ENCODE measurements at places on chromosomes 7 and 10.
A peak's percentile ranks its signal among the peaks of the same experiment; 100 is the strongest.

GRCh38 chr10:43748560-43748959 lies 99.9 kb upstream of the ZNF32 start:
- no peak for DNase-seq

DNA sequence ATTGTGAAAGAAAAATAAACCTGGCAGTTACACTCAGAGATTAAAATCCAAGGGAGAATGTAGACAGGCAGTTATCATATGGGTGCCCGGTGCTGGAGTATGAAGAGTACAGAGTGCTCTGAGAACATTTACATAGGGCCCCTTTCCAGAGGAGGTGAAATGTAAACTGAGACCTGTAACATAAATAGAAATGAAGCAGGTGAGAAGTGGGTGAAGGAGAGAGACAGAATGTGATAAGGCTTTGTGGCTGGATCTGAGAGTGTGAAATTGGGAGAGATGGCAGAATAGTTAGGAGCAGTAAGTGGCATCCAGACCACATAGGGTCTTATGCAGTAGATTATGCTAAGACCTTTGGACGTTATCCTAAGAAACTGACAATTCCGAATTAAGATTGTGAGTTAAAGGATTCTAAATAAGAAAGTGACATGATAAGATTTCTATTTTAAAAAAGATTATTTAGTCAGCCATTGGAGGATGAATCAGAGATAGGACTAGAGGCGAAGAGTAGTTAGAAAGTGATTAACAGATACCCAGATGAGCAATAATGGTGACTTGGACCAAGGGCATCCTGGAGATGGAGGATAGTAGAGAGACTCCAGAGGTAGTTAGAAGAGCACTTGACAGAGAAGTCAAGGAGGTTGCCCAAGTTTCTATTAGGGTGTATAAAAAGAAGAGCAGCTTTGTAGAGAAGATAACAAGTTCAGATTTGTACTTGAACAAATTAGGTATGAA lies 36.7 kb downstream of the DNAH11 start:
- DNase-seq, result no peak

- no peak for DNase-seq
Observed at GRCh38 chr7:92695308-92696261, 105.4 kb upstream of the FAM133B start.

- no peak for DNase-seq
Observed at GRCh38 chr10:33236916-33237315, 97.6 kb downstream of the NRP1 start.

- no peak for DNase-seq
Observed at GRCh38 chr10:75487087-75487754, 55.8 kb downstream of the LRMDA start.

- no peak for DNase-seq
Observed at GRCh38 chr7:14332155-14332554, 342.7 kb upstream of the ETV1 start.

GRCh38 chr10:132458586-132459300 lies 61.7 kb downstream of the PWWP2B start:
- peak; percentile 81 for DNase-seq

DNA sequence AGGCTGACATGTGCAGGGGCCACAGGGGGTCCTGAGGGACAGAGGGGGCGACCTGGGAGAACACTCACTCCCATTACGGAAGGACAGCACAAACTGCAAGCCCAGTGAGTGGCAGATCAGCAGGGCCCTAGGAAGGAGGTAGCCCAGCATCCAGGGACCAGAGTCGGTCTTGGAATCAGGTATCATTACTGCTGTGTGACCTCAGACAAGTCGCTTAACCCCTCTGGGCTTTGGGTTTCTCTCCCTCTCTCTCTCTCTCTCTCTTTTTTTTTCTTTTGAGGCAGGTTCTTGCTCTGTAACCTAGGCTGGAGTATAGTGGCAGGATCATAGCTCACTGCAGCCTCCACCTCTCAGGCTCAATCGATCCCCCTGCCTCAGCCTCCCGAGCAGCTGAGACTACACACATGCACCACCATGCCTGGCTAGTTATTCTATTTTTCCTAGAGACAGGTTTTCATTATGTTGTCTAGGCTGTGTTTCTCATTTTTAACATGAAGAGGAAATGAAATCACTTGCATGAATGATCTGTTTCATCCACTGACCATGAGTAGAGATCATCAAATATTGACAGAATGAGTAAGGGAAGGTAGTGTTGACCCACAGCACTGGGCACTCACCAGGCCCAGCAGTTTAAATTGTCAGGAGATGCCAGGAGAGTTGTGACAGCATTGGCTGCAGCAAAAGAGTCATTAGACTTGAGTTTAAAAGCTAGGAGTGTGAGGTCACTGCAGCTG lies 49.4 kb downstream of the BUB3 start:
- DNase-seq, result no peak

DNA sequence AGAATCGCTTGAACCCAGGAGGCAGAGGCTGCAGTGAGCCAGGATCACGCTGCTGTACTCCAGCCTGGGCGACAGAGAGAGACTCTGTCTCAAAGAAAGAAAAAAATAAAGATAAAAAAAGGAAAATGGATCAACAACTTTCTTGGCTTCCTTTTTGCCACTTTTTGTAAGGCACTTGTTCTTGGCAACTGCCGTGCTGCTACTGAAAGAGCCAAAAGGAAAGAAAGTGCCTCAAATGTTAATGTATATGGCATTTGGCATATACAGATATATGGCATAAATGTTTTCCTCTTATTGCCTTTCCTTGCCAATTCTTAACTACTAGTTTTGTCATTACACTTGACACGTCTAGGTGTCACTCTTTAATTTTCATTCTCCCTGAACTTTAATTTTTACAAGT lies 393.7 kb upstream of the LRGUK start:
- no peak for DNase-seq

GRCh38 chr10:35132727-35133126 lies 6.1 kb downstream of the CREM start:
- DNase-seq, result no peak

DNA sequence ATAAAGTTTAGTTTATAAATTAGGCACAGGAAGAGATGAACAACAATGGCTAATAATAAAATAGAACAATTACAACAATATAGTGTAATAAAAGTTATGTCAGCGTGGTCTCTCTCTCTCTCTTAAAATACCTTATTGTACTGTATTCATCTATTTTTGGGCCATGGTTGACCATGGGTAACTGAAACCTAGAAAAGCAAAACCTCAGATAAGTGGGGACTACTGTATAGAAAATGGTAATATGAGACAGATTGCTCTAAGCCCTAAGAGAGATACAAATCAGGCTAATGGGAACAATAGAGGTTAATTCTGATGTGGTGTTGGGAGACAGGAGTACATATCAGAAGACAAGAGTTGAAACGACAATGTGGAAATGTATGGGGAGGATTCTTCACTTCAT lies 86.2 kb downstream of the ZNF365 start:
- DNase-seq, result no peak

DNA sequence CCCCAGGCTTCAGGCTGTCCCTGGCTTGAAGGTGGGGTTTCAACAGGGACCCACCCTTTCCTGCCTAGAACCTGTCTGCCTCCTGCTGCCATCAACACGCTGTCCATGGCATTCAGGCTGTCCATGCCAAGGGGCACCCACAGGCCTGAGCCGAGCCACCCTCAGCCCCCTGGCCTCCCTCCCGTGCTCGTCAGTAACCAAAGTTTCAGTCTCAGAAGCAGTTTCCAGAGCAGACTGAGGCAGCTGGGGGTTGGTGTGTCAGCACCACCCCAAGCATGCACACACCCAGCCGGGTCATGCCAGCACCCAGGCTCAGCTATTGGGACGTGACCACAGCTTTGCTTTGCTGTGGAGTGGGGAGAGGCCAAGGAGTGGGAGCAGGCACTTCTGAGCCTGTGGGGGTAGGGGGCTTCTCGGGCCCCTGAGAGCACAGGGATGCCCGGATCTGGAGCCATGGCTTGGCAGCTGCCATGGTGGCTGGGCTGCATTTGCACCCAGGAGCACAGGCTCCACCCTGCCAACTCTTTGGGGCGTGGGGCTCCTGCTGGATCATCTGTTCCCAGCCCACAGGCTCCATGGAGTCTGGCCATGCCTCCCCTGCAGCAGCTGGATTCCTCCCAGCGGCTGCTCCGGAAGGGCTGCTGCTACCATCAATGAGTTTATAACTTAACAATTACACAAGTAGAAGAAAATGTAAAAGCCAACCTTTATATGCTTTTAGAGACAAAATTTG lies 314.5 kb upstream of the SEMA3C start:
- no peak for DNase-seq

GRCh38 chr10:115026056-115026745 lies 67.0 kb upstream of the ATRNL1 start:
- DNase-seq, result peak; percentile 50

DNA sequence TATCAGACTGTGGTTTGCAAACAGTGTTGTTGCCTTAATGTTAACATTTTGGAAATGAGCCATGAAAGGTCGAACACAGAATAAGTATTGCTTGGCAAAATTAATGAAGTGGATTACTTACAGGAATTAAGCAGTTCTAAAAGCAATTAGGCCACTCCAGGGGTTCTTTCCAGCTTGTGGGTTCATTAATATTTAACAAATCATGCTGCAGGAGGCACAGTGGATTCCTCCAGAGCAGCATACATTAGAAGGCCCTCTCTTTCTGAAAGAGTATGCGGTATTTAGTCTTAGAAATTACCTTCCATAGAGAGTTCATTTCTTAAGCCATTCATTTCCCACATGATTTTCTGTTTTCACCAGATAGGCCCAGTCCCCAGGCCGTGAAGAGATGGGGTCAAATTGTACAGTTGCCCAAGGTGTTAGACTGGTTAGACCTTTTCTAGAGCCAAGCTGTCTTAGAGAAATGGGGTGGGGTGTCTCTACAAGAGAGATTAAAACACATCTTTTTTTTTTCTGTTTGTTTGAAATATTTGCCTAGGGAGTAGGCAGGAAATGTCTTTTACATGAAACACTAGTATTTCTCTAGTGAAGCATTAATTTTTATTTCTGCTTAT lies 40.0 kb upstream of the AGR3 start:
- DNase-seq, result no peak

- DNase-seq, result no peak
Observed at GRCh38 chr10:77571490-77571889, 66.1 kb downstream of the KCNMA1 start.

DNA sequence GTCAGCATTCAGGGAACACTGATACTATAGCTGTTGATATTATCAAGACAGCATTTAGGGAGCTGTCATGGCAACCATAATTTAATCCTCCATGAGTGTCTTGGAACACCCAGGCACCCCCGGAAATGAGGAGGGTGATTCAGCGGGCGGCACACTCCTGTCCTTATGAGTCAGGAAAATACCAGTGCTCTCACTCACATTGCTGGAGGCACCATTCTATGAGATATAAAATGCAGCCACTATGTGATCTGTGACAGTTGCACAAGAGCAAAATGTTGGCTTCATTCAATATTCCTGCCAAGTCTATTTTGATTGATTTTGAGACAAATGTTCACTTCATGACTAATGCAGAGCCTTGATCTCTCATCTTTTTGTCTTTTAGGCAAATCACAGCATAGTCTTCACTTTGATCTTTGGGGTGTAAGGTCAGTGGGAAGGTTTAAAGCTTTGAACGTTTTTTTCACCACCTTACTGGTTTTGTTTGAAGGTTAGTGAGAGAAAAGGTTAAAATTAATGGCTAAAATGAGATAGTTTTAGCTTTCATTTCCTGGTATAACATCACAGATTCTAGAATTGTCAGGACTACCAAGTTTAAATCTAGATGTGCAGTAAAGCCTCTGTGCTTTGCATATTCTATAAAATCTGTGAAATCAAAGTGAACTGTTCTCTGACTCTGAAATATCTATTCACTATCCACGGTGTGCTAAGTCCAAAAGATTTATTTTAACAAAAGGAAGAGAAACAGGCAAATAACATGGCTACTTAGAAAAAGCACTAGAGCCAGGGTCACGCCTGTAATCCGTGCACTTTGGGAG lies 12.4 kb upstream of the ARHGAP12 start:
- DNase-seq, result peak; percentile 33

- no peak for DNase-seq
Observed at GRCh38 chr10:50291261-50291850, 40.0 kb upstream of the ASAH2 start.

- no peak for DNase-seq
Observed at GRCh38 chr10:73480158-73480557, 15.7 kb downstream of the PPP3CB start.

- no peak for DNase-seq
Observed at GRCh38 chr10:8600192-8600591, 545.7 kb downstream of the GATA3 start.

DNA sequence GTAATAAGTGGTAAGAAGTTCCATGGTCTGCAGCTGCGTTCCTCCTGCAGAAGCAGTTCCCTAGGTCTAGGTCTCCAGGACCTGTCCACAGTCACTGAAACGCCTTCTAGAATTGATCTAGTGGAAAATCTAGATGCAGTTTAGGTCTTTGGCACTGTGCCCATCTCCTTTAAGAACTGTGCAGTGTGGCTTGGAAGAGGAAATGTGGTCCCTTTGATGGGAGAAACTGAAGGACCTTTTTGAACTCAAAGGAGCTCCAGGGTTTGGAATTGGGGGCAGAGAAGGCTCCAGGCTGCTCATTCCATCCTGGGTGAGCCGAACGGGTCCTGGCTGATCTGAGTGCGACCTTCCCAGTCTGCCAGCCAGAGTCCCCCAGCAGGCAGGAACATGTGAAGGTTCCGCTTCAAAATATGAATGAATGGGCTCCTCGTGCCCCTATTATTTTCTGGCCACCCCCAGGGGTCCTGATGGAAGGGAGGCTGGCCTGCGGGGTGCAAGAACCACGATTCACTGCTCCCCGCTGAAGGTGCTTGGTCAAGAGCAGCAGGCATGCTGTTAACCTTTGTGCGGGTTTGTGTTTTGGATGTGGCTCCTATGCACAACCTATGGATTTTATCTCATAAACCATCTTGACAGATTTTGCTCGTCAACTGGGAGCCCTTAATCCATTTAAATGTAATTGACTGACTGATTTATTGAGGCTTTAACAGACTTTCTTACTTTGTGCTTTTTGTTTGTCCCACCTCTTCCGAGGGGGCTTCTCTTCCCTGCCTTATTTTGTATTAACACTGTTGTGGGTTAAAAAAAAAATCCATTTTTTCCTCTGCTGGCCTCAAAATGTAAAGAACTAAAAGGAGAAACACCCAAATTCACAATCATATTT lies 36.7 kb downstream of the ZNF467 start:
- DNase-seq, result no peak

- DNase-seq, result no peak
Observed at GRCh38 chr10:117312430-117312829, 62.8 kb downstream of the PDZD8 start.

- DNase-seq, result no peak
Observed at GRCh38 chr10:126081841-126082466, 185.6 kb downstream of the FANK1 start.

DNA sequence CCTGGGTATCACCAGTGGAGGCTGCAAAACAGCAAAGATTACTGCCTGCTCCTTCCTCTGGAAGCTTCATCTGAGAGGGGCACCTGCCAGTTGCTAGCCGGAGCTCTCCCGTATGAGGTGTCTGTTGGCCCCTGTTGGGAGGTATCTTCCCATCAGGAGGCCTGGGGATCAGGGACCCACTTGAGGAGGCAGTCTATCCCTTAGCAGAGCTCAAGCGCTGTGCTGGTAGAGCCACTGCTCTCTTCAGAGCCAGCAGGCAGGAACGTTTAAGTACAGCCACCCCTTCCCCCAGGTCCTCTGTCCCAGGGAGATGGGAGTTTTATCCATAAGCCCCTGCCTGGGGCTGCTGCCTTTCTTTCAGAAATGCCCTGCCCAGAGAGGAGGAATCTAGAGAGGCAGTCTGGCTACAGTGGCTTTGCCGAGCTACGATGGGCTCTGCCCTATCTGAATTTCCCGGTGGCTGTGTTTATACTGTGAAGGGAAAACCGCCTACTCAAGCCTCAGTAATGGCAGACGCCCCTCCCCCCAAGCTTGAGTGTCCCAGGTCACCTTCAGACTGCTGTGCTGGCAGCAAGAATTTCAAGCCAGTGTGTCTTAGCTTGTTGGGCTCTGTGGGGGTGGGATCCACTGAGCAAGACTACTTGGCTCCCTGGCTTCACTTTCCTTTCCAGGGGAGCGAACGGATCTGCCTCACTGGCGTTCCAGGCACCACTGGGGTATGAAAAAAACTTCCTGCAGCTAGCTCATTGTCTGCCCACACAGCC lies 19.6 kb downstream of the SEMA3E start:
- DNase-seq, result no peak
